Foreskin fibroblast (primary cell): ENCODE measurements at places on chromosomes 3 and 15.

DNA sequence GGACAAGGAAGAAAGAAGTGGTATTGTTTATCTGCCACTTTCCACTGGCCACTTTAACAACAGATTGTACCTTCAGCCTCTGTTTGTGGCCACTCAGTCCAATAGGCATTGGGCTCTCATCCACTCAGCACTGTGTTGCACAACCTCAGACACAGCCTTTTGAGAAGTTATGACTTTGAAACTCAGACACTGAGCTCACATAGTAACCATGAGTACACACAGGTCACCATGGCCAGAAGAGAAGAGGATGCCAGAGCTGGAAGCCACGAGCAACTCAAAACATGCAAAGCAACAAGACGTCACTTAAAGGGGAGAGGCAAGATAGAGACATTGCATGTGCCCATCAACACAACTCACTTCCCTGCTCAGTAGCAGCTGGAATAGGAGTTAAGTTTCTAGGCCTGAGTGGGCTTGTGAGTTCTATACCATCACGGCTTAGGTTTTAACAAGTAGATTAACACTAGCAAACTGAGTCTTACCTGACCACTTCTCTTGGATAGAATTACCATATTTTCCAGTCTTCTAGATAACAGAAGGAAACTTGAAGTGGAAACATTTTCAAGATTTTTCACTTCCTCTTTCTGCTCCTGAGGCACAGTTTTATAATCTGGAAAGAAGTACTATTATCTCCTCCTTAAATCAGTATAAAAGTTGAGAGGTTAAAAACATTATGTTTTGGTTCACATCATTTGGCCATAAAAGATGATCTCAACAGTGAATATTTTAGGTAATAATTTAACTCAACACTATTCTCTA, 103.5 kb downstream of the IMPG2 start:
- DNase-seq = peak; percentile 72

DNA sequence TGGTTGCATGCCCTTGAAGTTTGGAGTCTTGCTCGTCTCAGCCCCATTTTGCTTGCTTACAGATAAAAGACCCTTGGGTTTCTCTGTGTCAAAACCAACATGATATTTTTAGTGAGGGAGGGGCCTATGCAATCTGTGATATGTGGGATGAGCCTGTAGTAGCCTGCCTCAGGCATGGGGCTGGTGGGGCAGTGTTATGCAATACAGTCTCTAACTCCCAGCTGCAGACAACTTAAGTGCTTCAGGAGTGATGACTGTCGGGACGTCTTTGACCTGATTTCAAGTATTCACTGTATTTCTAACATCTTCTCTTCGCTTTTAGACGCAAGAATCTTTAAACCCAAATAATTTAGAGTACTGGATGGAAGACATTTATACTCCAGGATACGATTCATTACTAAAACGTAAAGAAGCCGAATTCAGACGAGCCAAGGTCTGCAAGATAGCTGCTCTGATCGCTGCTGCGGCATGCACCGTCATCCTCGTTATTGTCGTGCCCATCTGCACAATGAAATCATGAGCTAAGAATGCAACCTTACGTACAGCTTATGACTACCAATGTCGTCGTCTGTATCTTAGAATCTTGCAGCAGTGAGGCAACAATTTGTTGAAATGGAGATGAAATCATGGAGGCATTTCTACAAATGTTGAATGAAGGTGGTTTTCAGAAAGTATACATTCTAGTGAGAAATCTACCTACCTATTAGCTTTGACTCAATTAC, 35.9 kb downstream of the MINAR1 start:
- peak; percentile 32 for DNase-seq

DNA sequence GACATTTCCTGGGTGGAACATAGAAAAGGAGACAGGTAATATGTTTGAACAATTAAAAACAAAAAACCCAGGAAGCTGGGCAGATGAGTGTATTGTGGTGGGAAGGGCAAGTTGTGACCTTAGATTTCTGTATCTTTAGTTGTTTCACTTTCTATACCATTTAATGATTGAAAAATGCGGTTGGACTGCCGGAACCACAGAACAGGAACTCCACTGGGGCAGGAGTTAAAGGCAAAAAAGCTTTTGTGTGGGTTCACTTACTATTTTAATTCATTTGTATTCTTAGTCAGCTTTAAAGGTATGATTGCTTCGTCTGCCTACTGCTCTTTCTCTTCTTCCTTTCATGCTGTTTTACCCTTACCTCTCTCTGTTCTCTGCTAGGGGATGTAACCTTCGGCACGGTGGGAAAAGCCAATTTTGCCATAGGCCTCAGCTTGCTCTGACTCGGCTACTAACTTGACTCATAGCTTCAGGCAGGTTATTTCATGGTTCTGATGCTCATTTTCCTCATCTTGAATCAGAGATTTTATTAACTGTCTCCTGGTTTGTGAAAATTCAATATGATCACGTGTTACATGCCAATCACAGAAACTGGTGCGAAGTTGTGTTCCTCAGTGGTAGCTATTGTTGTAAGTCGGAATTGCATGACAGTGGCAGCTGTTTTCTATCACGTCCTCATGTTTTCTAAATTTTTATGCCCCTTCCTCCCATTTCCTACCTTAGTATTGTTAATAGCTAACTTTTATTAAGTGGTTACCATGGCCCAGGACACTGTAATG, 1.6 kb upstream of the MCTP2 start:
- no peak for DNase-seq

DNA sequence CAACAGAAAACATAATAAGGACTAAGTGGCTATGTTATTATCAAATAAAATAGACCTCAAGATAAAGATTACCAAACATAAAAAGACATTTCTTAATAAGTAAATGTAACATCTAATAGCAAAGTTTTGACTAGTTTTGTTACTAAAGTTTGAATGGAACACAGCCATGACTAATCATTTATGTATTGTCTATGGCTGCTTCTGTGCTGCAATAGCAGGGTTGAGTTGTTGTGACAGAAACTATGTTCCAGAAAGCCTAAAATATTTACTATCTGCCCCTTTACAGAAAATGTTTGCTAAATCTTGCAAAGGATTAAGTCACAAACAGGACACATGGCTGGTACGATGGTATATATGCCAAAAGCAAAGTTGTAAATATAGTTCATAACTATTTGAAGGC, 37.9 kb upstream of the MYH15 start:
- peak; percentile 36 for DNase-seq

- no peak for DNase-seq
Measured at GRCh38 chr3:52250122-52250521, 4.6 kb downstream of the PPM1M start.

DNA sequence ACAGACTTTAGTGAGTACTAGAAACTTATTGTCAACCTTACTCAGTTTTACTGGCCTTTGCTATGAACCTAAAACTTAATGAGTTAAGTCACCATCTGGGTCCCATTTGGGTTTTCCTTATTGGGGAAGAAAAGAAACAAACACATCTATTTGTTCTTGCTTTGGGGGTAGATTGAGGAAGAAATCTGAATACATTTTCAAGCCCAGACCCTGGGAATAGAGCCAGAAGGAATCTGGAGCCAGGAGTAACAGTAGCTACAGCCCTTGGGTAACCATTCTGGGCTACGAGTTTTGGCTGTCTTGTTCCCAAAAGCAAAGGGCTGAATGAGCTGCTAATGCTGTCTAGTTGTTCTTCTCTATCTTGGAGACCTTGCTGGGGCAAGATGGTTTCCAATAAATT, 16.5 kb downstream of the SLC12A1 start:
- peak; percentile 27 for DNase-seq

DNA sequence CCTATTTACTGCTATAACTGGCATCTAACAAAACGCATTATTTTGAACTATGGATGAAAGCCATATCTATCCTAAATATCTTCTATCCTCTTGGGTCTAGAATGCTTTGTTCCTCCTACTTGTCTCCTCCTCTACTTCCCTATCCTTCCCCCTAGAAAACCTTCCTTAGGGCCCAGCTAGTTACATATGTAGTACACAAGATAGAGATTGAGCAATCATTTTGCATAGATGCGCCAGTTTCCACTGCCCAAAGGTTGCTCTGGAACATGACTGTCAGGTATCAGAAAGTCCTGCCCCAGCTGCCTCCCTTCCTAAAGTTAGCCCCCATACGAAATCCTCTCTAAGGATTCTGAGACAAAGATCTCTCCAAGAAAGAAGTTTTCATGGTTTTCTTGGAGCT, 55.1 kb downstream of the GPR160 start:
- DNase-seq = no peak

DNA sequence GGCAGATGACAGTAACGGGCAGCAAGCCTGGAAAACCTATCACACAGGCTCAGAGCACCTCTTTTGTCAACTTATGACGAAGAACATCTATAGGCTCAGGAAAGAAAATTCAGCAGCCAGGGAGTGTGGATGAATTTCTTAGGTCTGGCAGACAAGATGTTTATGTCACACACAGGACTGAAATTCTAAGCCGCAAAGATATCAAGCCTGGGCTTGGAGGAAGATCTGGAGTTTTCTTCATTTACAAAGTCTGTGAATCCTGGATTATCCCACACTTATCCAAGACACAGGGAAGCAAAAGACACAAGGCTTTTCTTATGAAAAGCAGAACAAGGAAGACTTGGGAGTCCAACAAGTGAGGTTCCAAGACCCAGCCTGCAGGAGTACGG, 23.4 kb upstream of the CHCHD6 start:
- no peak for DNase-seq
